Body of pancreas (tissue), 4 donors: ENCODE measurements at places on chromosomes 5 and 9. TPM values are rescaled to one million over a fixed set of nuclear protein-coding genes. Genes with fewer than 3 reads are reported as not detected.
A peak's percentile ranks its signal among the peaks of the same experiment; 100 is the strongest.

- no peaks in the 10 kb centered on the region for H3K36me3 ChIP-seq
- H3K27ac ChIP-seq = no peak overlapping the region
- H3K4me1 ChIP-seq = no peaks in the 10 kb centered on the region
Observed at GRCh38 chr5:13945271-13945670, 783 bp upstream of the DNAH5 start.

GRCh38 chr9:85283421-85283820 lies 458.3 kb downstream of the AGTPBP1 start:
- H3K4me1 ChIP-seq = no peaks in the 10 kb centered on the region
- H3K4me3 ChIP-seq = no peak overlapping the region
- no peak for DNase-seq
- no peak overlapping the region for H3K27ac ChIP-seq
- H3K27me3 ChIP-seq = no peaks in the 10 kb centered on the region

GRCh38 chr9:91060520-91061343 lies 259.1 kb downstream of the SYK start:
- DNase-seq = peak; percentile 56
- peaks cover 8% of the 10 kb centered on the region for H3K4me1 ChIP-seq
- H3K27me3 ChIP-seq = no peaks in the 10 kb centered on the region

GCNT4 gene
- 3.3 TPM for total RNA-seq

DNA sequence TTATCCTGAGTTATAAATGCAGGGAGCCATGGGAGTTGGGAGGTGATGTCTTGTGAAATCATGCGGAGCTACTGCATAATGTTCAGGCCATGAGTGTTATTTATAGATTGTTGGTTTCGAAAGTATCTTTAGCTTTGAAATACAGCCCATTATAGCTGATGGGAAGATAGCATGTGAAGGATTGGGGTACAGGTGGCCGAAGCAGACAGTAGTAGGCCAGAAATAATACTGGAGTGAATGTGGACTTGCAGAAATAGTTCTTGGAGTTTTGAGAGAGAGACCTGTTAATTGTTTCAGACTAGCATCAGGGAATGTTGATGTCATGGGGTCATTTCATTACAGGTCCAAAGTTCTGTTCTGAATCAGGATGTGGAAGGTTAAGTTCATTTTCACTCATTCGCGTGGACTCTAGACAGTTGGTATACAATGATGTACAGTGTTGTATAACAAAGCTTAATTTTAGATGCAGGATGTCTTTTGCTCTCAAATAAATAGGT lies 3.8 kb downstream of the ATP6V1G1 start:
- no peak for DNase-seq
- peaks cover 40% of the 10 kb centered on the region for H3K4me1 ChIP-seq
- H3K36me3 ChIP-seq = peaks cover 7% of the 10 kb centered on the region
- no peaks in the 10 kb centered on the region for H3K27me3 ChIP-seq
- H3K4me3 ChIP-seq = no peak overlapping the region

DNA sequence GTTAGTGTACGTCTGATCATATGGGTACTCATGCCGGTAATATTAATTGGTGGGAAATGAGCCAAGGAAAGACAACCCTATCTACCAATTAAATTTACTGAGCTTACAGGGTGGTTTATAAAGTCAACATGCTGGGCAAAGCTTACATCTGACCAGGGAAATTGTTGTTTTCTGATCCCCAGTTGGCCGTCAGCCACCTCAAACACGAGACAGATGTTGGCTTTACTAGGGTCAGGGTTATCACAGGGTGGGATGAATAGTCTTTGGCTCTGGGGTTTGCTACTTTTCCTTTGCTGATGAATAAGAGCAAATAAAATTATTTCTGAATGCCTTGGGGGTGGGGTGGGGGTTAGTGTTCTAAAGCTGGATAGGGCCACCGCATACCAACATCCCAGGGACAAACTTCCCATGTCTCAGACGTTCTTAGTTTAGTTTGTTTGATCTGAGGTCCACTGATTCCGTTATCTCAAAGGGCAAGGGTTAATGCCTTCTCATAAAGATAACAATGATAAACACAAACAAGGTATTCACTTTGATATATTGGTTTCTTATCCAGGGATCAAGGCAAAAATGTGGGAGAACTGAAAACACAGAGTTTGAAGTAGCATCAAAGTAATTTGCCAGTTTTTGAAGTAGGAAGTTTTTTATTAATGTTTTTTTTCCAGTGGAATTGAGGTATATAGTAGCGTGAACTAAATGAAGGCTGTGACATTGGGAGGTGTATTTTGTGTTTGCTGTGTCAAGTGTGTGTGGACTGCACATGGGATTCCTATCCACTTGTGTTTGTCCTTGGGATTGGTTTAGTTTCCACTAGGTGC lies 109.1 kb upstream of the RPS23 start:
- H3K27me3 ChIP-seq = no peaks in the 10 kb centered on the region
- H3K4me3 ChIP-seq = no peak overlapping the region
- no peak for DNase-seq
- H3K36me3 ChIP-seq = no peaks in the 10 kb centered on the region

THOC3 gene
- 18.9 TPM for total RNA-seq

MEIKIN gene
- total RNA-seq = not detected

DNA sequence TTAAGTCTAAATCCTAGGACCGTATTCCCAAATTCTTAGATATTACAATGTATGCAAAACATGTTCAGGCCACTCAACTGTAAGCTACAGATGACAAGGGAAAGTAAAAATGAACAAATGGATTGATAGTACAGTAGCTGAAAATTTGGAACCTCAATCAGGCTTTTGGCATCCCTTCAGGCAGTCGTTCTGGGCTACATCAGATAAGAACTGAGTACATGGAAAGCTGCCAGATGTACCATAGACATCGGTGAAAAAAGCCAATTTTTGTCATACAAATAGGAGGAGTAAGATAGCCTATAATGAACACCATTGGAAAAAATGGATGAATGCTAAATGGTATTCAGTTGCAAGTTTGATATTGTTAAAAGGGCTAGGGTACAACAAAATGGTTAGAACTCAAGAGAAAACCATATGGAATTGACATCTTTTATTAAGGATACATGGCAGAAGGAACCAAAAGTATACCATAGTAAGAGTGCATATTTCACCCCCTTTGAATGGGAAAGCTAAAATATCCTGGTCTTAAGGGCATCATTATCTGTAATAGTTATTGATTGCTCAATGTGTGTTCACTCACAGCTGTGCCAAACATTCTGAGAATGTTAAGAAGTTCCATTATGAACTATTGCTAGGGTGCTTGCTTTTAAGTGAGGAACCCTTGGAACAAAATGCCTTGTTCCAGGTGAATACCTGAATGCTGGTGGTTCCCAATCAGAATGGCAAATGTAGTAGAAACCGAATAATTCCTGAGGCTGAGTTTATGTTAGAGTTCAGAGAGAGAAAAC lies 86.4 kb downstream of the NR3C1 start:
- H3K36me3 ChIP-seq = no peaks in the 10 kb centered on the region
- DNase-seq = no peak
- H3K27me3 ChIP-seq = no peaks in the 10 kb centered on the region
- H3K4me1 ChIP-seq = peaks cover 36% of the 10 kb centered on the region
- H3K27ac ChIP-seq = no peak overlapping the region

DNA sequence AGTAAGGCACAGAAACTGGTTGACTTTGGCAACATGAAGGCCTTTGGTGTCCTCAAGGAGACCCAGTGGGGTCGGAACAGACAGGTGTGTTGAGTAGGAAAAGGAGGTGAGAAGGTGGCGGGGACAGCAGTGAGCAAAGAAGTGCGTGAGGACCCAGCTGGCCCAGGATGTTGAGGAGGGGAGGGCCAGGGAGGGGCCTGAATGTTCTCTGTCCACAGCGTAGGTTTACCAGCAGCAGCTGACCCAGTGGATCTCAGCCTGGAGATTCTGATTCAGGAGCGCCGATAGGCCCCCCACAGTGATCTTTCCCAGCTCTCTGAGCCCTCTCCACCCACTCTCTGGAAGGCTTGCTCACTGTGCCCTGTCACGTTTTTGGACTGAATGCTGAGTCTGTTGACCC lies 88.5 kb downstream of the DAB2IP start:
- no peak for DNase-seq
- H3K4me3 ChIP-seq = no peak overlapping the region
- H3K36me3 ChIP-seq = no peaks in the 10 kb centered on the region
- H3K27me3 ChIP-seq = no peaks in the 10 kb centered on the region
- H3K4me1 ChIP-seq = peaks cover 94% of the 10 kb centered on the region

DNA sequence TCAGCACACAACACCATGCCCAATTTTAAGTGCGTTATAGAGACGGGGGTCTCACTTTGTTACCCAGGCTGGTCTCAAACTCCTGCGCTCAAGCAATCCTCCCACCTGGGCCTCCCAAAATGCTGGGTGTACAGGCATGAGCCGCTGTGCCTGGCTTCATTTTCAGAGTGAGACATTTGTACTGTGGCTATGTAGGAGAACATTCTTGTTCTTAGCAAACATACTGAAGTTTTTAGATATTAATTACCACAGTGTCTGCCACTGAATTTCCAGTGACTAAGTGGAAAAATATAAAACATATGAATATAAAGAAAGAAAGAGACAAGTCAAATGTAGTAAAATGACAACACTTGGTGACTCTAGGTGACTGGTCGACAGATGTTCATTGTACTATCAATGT lies 20.9 kb downstream of the BTNL9 start:
- no peak overlapping the region for H3K27ac ChIP-seq
- no peaks in the 10 kb centered on the region for H3K36me3 ChIP-seq
- no peak for DNase-seq
- peaks cover 9% of the 10 kb centered on the region for H3K4me1 ChIP-seq

DNA sequence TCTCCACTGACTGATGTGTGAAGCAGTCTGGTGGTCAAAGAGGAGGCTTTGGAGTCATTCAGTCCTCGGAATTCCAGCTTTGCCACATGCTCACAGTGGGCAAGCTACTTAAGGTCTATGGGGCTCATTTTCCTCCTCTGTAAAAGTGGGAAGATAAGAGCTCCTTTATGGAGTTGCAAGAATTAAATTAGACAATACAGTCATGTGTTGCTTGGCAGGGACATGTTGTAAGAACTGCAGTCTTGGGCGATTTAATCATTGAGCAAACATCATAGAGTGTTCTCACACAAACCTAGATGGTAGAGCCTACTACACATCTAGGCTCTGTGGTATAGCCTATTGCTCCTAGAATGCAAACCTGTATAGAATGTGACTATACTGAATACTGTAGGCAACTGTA lies 253.9 kb downstream of the SH3GL2 start:
- H3K36me3 ChIP-seq = no peaks in the 10 kb centered on the region
- H3K4me1 ChIP-seq = no peaks in the 10 kb centered on the region

GRCh38 chr9:128818839-128819715 lies 777 bp downstream of the ENDOG start:
- no peak overlapping the region for H3K4me3 ChIP-seq
- H3K4me1 ChIP-seq = peaks cover 18% of the 10 kb centered on the region
- H3K27me3 ChIP-seq = no peaks in the 10 kb centered on the region
- no peaks in the 10 kb centered on the region for H3K36me3 ChIP-seq

- no peaks in the 10 kb centered on the region for H3K4me1 ChIP-seq
- DNase-seq = no peak
- no peaks in the 10 kb centered on the region for H3K36me3 ChIP-seq
Observed at GRCh38 chr5:27778121-27778520, 739.7 kb upstream of the CDH9 start.

DNA sequence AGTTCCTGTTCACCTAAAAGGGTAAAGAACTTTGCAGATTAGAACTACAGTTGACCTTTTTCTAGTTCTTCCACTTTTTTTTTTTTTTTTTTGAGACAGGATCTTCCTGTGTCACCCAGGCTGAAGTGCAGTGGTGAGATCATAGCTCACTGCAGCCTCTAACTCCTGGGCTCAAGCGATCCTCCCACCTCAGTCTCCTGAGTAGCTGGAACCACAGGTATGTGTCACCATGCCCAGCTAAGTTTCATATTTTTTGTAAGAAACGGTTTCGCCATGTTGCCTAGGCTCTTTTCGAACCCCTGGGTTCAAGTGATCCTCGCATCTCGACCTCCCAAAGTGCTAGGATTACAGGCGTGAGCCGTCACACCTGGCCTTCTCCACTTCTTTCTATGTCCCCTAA lies 39.7 kb upstream of the TNFAIP8 start:
- no peaks in the 10 kb centered on the region for H3K27me3 ChIP-seq
- peaks cover 11% of the 10 kb centered on the region for H3K4me1 ChIP-seq
- H3K27ac ChIP-seq = peak overlapping the region; percentile 45
- no peak for DNase-seq
- no peak overlapping the region for H3K4me3 ChIP-seq
- H3K36me3 ChIP-seq = no peaks in the 10 kb centered on the region

- no peak for DNase-seq
- no peaks in the 10 kb centered on the region for H3K4me1 ChIP-seq
- H3K36me3 ChIP-seq = no peaks in the 10 kb centered on the region
- no peaks in the 10 kb centered on the region for H3K27me3 ChIP-seq
- no peak overlapping the region for H3K27ac ChIP-seq
Observed at GRCh38 chr9:137891588-137892423, 14.2 kb downstream of the CACNA1B start.

DNA sequence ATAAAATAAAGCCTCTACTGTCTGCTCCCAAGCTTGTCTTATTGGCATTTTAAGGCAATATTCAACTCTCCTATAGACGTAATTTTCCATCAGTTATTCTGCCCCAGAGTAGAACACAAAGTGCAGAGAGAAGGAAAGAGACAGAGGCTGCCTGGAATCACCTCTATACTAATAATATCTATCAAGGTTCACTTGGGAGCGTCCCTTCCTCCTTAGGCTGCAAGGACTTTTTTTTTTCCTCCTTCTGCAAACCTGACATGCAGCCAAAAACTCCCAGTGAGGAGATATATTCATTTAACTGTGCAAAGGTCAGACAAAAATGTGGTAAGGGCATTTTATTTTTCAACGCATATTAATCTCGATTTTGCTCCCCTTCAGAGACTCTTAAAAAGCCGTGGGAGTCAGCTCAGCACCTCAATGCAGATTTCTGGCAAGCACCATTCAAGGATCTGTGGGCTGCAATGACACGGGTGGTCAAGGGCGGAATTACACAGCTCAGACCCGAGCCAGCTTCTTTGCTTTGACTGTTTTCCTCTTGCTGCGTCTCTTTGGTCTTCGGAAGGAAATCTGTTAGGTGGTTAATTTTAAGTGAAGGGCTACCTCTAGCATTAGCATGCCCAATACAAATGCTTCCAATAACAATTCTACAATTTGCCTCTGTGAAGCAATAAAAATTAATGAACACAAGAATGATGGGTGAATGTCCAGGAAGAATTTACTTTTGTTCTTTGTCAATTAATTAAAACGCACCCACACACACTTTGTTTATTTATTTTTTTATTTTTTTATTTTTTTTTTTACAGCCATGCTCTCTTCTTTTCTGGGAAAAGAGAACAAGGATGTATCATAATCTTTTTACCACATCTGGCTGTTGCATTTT lies 587.7 kb upstream of the GRAMD2B start:
- no peak overlapping the region for H3K27ac ChIP-seq
- peaks cover 9% of the 10 kb centered on the region for H3K4me1 ChIP-seq
- no peak overlapping the region for H3K4me3 ChIP-seq

DMRT2 gene
- total RNA-seq = 4.0 TPM
